ENCODE measurements at places on chromosomes 7 and 10.

DNA sequence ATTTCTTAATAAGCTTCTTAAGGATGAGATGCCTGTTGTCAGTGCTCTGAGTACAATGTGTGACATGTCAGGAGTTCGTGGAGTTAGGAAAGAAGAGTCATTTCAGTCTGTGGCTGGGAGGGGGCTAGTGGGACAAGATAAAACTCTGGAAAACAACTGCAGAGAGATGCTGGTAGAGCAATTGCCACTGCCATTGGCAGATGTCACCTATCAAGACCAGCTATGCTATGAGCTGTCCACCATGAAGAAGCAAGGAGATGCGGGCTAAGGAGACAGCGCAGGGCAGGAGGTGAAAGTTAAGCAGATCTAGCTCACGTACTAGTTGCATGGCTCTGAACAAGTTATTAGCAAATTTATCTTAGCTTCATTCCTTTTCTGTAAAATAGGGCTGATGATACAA lies 756.7 kb downstream of the KCNMA1 start:
- DNase-seq = no peak

GRCh38 chr7:23895666-23896096 lies 185.7 kb downstream of the STK31 start:
- DNase-seq = no peak

GRCh38 chr7:129184981-129185670 lies 3.3 kb upstream of the SMO start:
- no peak for DNase-seq

DNA sequence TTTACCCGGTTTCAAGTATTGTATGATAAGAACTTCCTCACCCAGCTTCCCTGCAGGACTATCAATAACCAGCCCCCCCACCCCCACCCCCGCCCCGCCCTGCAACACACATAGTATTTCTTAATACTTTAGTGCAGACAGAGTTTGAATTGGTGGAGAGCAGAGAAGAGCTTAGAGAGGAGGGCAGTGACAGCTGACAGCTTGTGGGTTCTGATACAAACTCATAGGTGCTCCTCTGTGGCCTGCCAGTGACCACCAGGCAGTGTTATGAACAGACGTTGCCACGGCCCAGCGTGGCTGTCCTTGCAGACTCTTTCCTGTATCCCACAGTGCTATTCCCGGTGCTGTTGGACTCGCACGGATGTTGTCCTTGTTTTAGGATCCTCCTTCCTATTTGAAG lies 186.9 kb upstream of the ADO start:
- no peak for DNase-seq

DNA sequence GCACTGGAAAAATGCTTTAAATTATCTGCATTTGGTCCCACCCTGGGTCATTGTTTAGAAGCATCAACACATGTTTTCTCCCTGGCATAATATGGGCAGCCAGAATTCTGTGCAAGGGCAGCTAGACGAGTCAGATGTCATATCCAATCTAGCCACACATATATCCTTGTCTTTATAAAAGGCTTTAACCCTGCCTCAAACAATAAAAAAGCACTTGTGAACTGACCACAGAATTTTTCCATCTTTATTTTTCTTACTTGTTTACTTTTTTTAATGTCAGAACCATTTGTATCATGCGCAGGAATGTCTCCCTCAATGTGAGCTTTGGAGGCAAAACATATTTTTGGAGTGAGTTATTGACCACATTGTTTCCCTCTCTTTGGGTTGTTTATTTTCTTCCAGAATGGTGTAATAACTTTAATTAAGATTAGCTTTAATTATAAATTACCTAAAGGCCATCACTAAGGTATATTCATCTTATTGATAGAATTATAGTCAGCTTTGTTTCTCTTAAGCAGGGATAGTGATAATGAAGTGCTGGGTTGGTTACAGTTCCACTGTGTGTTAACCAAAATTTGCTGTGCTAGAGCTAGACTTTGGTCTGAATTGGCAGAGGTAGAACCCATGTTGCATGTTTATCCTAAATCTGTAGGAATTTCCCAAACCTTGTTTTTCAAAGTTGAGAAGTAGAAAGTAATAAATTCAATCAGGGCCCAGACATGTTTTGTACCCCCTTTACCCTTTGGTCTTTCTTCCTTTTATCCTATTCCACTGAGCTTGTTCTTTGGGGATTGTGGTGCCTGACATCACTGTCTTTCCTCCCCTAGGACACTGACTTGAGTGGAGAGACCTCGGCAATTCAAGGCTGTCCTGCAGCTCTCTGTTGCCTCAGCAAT lies 1078.4 kb downstream of the KCNMA1 start:
- no peak for DNase-seq

GRCh38 chr10:13528123-13528874 lies 515 bp downstream of the BEND7 start:
- no peak for DNase-seq

GRCh38 chr7:87570178-87570577 lies 30.5 kb downstream of the ABCB1 start:
- no peak for DNase-seq

DNA sequence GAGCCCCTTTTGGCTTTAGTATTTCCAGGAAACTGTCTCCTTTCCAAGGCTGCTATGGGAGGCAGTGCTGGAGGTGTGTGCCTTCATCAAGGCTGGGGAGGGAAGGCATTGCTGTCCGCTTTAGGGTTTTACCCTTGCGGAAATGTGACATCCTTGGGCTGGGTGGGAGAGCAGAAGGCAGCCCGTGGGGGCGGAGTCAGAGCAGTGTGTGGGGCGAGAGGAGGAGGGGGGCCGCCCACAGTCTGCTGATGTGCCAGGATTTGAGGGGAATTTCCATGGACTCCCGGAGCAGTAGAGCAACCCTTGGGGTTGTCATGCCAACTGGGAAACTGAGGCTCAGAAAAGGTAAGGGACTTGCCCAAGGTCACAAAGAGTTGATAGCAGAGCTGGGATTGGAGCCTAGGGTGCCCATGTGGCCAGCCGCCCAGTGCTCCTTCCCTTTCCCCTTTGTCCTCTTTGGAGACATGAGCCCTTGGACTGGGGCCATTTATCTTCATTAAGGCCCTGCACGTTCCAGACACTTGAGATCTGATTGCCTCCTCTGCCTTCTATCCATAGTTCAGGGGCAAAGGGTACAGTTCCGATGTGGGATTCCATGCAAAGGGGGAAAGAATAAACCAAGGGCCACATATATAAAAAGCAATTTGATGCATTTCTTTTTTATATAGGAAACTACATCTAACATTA lies 22.2 kb downstream of the TSPAN15 start:
- no peak for DNase-seq
